Kidney glomerular epithelial cell (primary cell): ENCODE measurements at places on chromosomes 12 and 14.

DNA sequence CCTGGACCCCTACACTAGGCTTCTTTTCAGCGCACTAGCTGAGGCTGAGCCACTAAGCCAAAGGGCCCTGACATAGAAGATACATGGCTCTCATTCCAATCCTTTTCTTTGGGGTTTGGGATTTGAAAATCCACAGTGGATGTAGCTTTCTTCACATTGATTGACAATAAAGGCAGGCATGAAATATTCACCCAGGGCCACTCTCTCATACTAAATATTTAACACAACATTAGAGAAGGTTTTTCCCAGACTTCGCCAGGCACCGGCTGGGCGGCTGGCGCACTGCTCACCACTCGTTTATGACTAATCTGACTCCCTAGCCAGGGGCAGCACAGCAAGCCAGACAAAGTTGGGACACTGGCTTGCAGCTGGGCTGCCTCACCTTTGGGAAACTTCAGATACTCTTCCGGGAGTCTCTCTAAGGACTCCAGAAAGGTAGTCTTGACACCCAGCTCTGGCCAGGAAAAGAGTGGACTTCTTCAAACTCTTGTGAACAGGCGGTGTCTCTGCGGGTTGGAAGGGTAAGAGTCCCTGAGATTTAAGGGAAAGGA is 699 bp upstream of the HOXC11 start:
- peak; percentile 45 for DNase-seq

GRCh38 chr12:62533087-62533754 is 66.6 kb downstream of the MON2 start:
- no peak for DNase-seq

DNA sequence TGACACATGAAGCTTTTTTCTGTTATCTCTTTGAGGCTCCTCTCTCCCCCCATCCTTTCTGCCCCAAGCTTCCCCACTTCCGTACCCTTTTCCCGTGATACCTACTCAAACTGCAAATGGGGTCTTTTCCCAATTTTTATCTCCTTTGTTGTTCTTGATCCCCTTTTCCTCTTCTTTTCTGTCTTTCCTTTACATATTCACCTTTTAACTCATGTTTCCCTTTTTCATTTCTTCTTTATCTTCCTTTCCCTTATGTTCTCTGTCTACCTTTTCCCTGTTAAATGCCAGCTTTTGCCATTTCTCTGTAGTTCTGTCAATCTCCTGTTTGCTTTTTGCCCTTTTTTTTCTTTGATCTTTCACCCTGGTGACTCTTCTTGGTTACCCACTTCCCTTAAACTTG is 2.6 kb upstream of the BHLHE41 start:
- DNase-seq: no peak

GRCh38 chr12:48602192-48602989 is 32.5 kb upstream of the LALBA start:
- no peak for DNase-seq

DNA sequence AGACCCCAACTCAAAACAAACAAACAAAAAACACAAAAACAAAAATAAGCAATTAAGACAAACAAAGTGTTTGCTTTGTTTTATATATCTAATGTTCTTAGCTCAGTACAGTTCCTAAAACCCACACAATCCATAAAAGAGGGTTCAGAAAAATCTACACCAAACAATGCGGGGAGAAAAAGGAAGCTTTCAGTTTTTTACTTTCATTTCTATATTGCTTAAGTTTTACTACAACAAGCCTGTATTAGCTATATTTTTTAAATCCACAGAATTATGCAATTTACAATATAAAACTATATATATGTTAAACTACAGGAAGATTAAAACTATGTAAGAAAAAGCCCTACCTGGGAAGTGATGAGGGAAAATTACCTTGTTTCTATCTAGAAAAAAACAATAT is 41.4 kb downstream of the CLIP1 start:
- no peak for DNase-seq

- DNase-seq: no peak
Measured at GRCh38 chr12:4910502-4911315, 1.0 kb downstream of the KCNA1 start.

DNA sequence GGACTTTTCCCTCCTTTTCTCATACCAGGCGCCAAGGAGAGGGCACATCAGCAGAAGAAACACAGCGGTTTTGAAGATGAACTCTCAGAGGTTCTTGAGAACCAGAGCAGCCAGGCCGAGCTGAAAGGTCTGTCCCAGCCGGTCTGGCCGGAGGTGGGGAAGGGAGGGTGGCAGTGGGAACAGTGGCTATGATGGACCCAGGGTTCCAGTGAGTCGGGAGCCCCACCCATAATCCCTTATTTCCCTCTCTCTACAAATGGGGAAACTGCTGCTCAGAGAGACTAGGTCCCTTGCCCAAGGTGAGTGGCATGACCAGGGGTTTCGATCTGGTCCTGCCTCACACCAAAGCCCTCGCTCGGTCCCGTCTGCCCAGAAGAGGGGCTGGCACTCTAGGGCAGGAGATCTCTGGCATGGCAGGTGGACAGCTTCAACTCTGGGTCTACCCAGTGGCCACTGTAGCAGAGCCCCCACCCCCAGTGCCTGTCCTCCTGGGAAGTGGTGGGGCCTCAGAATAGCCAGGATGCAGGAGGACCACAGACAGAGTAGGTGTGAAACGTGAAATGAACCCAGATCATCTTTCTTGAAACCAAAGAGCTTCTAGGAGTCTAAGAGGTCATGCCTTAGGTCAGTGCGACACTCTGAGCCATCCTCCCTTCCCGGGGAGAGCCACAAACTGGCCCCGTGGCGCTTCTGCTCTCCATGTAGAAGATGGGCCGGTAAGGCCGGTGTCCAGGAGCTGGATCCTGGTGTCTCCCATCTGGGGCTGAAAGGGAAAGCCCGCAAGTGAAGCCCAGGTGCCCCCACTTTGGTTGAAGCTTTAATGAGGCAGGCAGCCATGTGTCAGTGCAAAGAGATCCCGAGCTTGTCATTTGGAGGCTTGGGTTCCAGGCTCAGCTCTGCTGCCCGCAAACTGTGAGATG is 7.0 kb downstream of the CHGA start:
- no peak for DNase-seq

DNA sequence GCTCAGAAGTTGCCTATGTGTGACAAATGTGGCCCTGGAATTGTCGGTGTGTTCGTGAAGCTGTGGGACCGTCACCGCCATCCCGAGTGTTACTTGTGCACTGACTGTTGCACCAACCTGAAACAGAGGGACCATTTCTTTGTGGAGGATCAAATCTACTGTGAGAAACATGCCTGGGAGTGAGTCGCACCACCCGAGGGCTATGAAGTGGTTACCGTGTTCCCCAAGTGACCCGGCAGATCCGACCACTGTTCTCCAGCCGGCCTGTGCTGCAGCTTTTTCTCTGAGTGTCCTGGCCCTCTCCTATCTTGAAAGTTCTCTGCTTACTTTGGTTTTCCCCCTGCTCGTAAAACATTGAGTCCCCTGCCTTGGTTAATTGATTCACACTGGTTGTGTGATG is 65.3 kb downstream of the VCPKMT start:
- DNase-seq: no peak

DNA sequence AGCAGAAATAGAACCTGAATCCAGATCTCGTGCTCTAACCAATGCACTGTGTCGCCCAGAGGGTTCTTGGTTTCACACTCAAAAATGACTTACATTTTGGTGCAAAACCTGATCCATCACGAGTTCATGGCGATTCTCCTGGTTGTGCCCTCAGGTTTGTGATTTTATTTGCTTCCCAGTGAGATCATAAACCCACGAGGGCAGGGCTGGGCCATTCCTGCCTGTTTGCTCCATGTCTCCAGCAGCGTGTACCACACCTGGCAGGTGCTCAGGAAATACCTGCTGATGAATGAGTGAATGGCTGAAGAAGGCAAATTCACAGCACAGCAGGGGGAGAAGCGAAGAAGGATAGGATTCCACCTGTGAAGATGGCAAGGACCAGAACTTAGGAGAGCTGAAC is 9.4 kb downstream of the ACACB start:
- DNase-seq: no peak

- DNase-seq: no peak
Measured at GRCh38 chr12:74732826-74733225, 195.2 kb downstream of the ATXN7L3B start.

DNA sequence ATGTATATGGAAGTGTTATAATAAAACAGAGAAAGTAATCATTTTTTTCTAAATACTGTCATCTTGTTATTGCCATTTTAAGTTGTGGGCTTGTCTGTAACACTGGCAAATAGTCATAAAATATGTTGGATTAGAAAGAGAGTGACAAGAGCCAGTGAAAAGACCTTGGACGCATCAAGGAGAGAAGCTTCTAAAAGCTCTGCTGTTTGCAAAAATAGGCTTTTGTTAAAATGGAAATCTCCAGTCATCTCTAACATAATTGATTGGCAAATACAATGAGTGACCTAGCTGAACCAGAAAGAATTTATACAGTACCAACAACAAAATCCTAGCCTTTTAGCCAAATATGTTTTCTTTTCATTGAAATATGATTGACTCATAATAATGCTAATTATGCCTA is 245.8 kb upstream of the RMST start:
- DNase-seq: no peak

DNA sequence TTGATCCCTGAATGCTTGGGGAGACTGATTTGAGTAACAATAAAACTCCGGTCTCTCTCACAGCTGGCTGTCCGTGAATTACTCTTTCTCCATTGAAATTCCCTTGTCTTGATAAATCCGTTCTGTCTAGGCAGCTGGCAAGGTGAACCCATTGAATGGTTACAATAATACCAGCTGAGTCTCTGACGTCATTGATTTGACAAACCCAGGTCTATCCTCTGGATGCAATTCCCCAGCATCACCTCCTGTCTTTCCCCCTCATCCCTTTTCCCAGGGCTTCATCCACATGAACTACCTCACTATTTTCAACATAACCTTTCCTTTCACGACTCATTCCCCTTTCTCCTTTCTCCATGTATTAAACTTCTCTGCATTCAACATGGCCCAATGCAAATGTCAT is 98.7 kb upstream of the TMEM132C start:
- DNase-seq: no peak

DNA sequence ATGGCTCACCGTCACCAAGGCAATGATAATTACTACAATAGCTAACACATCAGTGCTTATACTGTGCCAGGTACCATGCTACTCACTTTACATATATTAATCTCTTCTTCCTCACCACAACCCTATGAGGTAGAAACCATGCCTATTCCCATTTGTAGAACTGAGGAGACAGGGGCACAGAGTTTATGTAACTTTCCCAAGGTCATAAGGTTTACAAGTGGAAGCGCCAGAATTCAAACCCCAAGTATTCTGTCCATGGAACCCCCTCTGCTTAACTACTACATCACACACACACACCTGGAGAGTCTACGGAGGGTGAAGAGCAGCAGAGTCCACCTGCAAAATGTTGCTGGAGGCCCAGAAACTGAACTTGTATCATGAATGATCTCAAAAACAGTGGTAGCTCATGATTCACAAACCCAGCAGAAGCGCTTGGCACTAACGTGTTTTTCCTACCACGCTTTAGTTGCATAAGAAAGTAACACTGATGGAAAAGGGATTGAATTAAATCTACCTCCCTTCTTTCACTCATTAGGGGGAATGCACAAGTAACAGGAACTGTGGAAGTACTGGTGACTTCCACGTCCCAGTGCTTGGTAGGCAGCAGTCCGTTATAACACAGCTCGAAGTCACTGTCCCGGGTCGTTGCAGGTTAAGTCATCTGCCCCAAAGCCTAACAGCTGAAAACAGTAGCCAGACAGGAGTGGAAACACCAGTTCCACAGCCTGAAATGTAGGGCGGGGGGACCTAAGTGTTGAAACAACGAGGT is 2.0 kb downstream of the ITPR2 start:
- DNase-seq: no peak

- no peak for DNase-seq
Measured at GRCh38 chr14:52069307-52070050, 620 bp upstream of the NID2 start.

DNA sequence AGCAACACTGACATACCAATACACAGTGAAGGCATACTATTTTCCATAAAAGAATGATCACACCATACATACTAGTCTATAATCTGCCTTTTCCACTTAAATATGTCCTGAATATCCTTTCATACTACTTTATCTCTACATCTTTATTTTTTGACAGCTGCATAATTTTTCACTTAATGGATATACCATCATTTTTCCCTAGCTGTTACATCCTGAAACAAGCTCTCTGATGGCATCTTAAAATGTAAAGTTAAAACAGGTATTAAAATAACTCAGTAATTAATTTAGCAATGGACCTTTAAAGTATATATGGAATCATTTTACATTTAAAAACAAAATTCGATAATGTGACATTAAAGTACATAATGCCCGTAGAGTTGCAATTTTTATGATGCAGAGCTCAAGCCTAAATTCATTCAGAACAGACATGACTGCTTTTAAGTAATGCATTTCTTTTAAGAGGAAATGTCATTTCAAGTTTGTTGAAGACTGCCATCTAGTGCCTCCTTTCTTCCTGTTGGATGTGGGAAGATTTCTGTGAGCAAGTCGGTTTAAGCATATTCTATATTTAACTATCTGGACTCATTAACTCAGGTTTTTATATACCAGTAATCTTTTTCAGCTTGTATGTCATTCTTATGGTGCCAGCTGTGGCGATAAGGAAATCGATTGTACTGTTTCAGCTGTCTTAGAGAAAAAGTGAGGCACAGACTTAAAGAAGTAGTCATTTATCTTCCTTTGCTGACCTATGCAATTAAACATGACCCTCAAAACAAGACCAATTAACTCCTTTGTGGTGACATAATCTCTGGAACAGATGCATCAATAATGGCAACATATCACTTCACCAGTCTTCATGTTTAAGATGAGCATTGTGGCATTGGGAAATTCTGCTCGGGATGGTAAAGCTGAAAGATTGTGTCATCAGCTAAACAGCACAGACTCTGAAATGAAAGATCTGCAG is 20.3 kb downstream of the PRICKLE1 start:
- DNase-seq: peak; percentile 54

DNA sequence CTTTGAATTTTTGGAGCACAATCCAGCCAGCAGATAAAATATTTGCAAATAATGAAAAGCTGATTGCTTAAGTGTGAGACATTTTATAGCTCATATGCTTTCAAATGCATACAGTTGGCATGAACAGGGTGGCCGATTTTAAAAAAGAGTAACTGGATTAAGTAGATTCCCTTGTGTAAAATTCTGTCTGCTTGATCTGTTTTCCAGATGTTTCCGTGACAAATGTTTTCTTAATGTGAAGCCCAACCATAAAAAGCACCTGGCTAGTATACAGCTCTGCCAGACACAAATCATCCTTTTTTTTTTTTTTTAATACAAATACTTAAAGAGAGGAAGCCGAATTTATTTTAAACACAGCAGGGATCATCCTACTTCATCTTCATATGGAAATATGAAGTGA is 440.7 kb downstream of the CCER1 start:
- DNase-seq: no peak

- DNase-seq: no peak
Measured at GRCh38 chr14:80239631-80240030, 28.3 kb upstream of the DIO2 start.

- DNase-seq: peak; percentile 81
Measured at GRCh38 chr14:50830932-50831725, at the start of gene NIN. TSS of gene NIN (minus strand) at chr14:50831162. CDS start at chr14:50822056, 9,106 bp downstream.

- DNase-seq: no peak
Measured at GRCh38 chr12:48131517-48131916, 12.4 kb downstream of the PFKM start.

GRCh38 chr12:49543221-49543913 is 4.5 kb downstream of the KCNH3 start:
- DNase-seq: no peak
